ENCODE measurements at places on chromosomes 16 and 17. TPM values are rescaled to one million over a fixed set of nuclear protein-coding genes. Genes with fewer than 3 reads are reported as not detected.

PARN gene
- 26.2 TPM for total RNA-seq

KRTAP4-4 gene
- not detected for total RNA-seq

HES7 gene
- total RNA-seq = 2.2 TPM

SLC52A1 gene
- not detected for total RNA-seq

CWC25 gene
- total RNA-seq = 13.0 TPM

PRKCA gene
- 2.2 TPM for total RNA-seq

INCA1 gene
- 0.44 TPM for total RNA-seq

LRRC75A gene
- 7.3 TPM for total RNA-seq

UTS2R gene
- 7.2 TPM for total RNA-seq

SUPT6H gene
- 108 TPM for total RNA-seq

KRT28 gene
- total RNA-seq = not detected

OTOA gene
- not detected for total RNA-seq

TADA2A gene
- 30.6 TPM for total RNA-seq

NOG gene
- not detected for total RNA-seq

DNA sequence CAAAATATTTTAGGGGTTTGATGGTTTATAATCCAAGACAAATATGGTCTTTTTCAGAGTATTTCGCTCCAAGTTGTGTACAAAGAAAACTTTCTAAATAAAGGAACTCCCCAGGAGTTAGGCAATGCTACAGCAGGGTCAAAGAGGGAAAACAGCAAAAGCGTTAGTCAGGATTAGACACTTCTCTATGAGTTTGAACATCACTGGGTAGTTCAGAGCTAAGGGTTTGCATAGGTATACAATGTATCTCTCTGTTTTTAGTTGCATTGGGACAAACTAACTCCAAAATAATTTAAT, 34.8 kb downstream of the FAM20A start:
- no peak for DNase-seq

- no peak for DNase-seq
Observed at GRCh38 chr16:47359478-47359877, 101.4 kb downstream of the ITFG1 start.

GRCh38 chr16:64236316-64236715, 885.5 kb downstream of the CDH11 start:
- DNase-seq = no peak

DNA sequence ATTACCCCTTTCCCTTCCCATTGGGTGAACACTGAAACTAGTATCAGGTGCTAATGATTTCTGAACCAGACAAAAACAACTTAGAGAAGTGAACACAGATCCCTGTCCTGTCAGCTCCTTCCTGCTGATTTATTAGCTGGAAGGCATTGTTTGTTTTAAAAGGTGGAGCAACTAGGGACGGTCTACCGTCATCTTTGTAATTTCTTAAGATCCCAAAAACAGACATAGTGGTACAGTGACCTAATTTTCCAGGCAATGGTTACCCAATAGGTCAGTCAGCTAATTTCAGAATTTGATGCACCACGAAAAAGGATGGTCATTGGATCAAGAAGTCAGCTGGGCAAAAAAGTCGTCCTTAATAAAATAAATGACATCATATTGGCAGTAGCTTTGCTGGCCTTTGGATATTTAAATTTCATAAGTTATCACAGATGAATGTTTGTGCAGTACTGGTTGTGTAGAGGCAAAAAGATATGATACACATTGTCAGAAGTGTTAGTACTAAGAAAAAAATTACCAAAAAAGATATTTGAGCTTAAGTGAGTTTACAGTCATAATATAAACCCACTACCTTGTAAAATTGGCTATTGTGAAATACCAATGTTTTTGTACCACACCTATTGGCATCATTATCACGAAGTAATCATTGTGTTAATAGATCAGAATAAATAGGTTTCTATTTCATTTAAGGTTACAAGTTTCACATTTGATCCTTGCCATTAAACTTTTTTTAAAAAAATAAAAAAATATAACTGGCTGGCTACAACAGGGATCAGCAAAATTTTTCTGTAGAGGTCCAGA, 27.2 kb upstream of the KCNJ16 start:
- no peak for DNase-seq

DNA sequence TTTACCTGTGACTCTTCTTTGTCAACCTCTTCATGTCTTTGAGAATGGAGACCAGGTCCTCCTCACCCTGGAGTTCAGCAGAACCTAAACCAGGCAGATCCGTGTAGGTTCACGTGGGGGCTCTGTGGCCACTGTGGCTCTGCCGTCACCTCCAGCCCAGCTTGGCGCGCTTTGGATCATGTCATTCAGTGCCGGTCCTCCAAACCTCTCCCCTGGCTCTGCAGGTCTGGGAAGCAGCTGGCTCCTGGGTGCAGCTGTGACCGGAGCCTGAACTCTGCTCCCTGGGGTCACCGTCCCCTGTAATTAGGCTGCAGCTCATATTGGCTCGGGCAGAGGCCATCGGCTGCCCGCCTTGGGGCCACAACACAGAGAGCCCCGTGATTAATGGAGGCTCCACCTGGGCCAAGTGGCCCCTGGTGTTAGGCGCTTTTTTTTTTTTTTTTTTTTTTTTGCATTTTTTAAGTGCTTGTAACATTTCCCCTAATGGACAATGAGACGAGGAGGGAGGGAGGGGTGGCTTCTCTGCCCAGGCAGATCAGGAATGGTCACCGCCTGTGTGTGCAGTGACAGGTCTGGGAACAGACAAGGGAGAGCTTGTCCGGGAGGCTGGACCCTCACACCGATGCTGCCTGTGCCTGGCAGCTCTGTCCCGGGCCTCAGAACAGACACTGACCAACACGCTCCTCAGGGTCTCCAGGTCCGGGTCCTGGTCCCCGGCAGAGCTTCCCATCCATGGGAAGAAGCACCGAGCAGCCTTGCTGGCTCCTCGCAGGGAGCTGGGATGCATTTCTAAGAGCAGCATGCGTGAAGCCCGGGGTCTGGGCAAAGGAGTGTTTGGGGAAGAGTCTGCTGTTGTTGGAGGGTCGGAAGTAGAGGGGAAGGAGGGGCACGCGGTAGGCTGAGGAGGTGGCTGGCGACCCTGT, 247.9 kb downstream of the SEC14L1 start:
- DNase-seq = peak; percentile 76

DNA sequence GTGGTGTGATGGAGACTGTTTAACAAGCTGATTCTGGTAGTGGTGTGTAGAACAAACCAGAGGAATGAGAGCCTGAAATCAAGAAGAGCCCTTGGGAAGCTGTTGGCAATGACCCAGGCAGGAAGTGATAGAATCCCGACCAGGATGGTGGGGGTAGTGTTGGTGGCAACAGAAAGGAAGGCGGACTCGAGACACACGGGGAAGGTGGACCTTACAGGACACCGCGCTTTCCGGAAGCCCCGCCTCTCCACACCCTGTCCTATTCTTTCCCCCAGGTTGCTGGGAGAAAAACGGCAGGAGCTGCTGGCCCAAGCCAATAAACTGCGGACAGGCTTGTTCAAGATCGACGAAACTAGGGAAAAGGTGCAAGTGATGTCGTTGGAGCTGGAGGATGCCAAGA, 30.0 kb upstream of the KDM6B start:
- no peak for DNase-seq

- DNase-seq = no peak
Observed at GRCh38 chr17:81930142-81931125, 2.9 kb upstream of the MAFG start.

DNA sequence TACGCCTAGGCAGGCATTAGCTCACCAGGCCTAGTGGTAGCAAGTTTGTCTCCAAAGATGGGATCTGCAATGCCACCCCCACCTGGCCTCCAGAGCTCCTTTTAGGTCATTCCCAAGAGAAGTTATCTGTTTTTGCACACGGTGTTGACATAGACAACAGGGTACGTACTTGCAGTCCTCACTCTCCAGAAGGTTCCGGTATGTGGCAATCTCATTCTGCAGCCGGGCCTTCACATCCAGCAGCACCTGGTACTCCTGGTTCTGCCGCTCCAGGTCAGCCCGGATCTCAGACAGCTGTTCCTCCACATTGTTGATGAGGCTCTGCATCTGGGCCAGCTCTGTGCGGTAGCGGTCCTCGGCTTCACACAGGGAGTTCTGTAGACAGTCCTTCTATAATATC, 9.8 kb upstream of the KRT31 start:
- no peak for DNase-seq

DNA sequence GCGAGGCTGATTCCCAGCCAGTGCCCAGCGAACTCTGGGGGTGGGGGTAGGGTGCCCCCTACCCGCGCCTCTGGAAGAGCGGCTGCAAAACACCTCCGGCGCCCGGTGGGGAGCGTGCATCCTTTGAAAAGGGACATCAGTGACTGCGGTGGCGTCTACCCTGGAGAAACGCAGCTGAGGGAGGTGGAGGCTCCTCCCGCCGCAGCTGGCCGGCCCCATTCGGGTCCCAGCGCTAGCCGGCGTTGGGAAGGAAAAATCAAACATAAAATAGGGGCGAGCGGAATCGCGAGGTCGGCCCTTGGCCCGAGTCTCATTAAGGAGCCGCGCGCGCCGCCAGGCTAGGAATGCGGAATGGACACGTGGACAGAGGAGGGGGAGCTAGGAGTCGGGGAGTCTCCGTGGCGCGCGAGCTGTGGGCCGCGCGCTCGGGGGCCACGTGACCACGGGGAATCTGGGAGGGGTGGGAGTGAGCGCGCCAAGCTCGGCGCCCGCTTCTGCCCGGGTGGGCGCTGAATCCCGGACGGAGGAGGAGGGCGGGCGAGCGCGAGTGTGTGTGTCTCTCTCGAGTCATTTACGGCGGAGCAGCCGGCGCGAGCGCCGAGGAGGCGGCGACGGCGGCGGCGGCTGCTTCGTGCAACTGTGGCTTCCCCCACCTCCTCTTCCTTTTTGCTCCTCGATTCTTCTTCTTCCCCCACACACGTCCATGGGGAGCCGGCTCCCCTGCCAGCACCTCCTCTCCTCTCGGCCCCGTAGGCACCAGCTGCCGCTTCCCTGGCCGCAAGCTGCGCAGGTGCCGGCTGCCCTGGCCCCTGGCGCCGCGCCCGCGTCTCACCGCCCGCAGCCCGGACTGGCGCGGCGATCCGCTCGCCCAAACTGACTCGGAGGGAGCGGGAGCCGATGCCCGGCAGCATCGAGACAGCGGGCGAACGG, at the start of gene TMEM132E:
TSS of gene TMEM132E (plus strand) at position 566 of the 930 bp plus-strand sequence. CDS start 1,495 bp downstream, outside the sequence.
- DNase-seq = peak; percentile 76

DNA sequence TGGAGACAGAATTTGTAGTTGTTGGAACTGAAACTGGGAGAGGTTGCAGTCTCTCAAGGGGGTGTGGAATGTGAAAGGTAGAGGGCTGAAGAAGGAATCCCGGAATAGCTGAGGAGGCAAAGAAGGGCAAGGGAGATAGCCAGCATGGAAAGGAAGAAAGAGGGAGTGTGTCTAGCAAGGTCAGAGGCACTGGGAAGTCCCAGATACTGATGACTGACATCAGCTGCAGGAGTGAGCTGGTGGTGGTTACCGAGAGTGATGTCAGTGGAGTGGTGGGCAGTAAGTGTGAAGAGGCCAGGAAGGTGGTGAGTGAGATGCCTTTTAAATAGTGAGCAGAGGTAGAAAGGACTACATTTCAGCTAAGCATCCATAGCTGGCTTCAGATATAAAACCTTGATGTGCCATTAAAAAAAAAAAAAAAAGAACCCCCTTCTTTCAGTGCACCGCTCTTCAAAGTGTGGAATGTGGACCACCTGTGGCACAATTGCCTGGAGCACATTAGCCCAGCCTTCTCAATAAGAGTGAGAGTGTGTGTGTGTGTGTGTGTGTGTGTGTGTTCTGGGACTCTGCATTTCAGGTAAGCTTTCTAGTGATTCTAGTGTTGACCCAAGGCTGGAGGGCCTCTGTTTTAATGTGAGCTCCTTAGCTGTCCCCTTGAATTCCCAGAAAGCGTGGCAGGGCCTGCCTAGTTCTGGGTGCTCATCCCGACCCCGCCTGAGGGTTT, 8.5 kb downstream of the PRMT7 start:
- no peak for DNase-seq

GRCh38 chr17:48247603-48248002, 140.0 kb downstream of the SNX11 start:
- DNase-seq = no peak

DNA sequence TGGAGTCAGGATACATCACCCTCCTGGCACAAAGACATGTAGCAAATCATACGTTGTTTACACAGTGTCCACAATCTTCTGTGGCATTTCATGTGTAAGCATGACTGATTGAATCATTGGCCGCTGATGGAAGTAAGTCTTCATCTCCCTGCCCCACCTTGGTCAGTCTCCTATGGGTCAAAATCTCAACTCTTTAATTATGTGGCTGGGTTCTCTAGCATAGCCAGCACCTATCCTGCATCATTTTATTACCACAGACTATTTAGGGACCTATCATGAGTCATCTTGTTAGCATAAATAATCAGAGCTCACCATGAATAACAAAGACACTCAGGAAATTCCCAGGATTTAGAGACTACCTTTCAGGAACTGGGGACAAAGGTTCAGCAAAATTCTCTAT, 15.9 kb downstream of the TANC2 start:
- no peak for DNase-seq

- DNase-seq = no peak
Observed at GRCh38 chr17:63635787-63636186, 13.6 kb downstream of the MAP3K3 start.

GRCh38 chr17:5919089-5919488, 151.1 kb upstream of the WSCD1 start:
- DNase-seq = no peak

- DNase-seq = no peak
Observed at GRCh38 chr16:28145796-28146195, 66.0 kb downstream of the XPO6 start.

DNA sequence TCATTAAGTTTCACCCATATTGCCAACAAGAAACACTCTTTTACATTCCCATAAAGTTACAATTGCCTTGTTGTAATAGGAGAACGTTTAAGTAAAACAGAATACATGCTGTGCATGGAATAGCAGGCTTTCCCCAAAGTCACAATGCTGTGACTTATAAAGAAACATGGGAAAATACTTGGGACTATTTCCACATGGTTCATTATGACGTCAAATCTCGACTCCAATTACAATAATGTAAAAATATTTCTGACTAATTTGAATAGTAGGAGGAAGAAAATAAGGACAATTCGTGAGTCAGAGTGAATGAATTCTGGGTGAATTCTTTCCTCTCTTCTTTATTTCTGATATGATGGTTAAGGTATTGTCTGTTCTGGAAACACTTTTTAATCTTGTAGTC, 52.8 kb downstream of the CDH11 start:
- DNase-seq = no peak

DNA sequence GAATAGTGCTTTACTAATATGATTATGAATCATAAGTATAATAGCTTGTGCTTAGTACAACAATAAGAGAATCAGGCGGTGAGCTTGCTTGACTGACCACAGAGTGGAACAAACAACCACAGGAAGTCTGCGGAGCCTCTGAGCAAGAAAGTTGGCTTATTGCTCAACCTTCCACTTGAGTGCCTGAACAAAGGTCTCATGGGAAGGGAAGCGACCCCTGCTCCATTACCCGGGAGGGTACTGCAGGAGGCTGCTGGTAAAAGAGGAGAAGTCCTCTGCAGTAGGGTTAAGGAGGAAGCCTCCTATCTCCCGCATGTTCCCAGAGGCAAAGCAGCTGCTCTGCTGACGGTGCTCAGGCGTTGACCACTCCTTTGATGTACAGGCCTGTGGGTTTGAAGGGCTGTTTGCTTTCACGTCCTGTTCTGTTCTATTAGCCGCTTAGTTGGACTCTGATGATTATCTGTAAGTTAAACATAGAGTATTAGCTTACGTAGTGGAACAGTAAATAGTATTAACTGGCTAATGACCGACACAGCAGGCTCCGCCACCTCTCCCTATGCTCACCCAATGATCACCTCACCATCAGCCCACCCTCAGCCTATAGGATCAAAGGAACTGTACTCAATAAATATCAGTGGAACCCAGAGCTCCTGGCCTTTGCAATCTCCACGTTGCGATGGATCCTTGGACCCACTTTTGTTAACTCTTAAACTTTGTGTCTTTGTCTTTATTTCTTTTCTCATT, 17.5 kb downstream of the ALOX15B start:
- DNase-seq = no peak

Data from glutamatergic neuron (in vitro differentiated cells).